ENCODE measurements at places on chromosomes 1 and 21. TPM values are rescaled to one million over a fixed set of nuclear protein-coding genes. Genes with fewer than 3 reads are reported as not detected.

SLAMF7 gene
- total RNA-seq, result 97.4 TPM

AMY1C gene
- total RNA-seq, result not detected

PUM1 gene
- 99.8 TPM for total RNA-seq

OR6N1 gene
- not detected for total RNA-seq

KLHDC8A gene
- not detected for total RNA-seq

IFI44L gene
- total RNA-seq, result 2.3 TPM

IVL gene
- not detected for total RNA-seq

CAMSAP2 gene
- total RNA-seq, result 2.7 TPM

RGSL1 gene
- not detected for total RNA-seq

CDC20 gene
- total RNA-seq, result 118 TPM

IQGAP3 gene
- 4.4 TPM for total RNA-seq

GOLT1A gene
- not detected for total RNA-seq

CAPN8 gene
- total RNA-seq, result not detected

LRIF1 gene
- 15.6 TPM for total RNA-seq

AKIRIN1 gene
- 82.6 TPM for total RNA-seq

TSPAN1 gene
- not detected for total RNA-seq

EFNA4 gene
- 3.4 TPM for total RNA-seq

LMOD1 gene
- total RNA-seq, result not detected

AIM2 gene
- 42.3 TPM for total RNA-seq

SLC30A10 gene
- total RNA-seq, result not detected

ZNF593 gene
- 87.9 TPM for total RNA-seq

ZNF593OS gene
- total RNA-seq, result not detected

- no peak for DNase-seq
These were observed 109.1 kb downstream of the LMO4 start for GRCh38 chr1:87437663-87438295.

DNA sequence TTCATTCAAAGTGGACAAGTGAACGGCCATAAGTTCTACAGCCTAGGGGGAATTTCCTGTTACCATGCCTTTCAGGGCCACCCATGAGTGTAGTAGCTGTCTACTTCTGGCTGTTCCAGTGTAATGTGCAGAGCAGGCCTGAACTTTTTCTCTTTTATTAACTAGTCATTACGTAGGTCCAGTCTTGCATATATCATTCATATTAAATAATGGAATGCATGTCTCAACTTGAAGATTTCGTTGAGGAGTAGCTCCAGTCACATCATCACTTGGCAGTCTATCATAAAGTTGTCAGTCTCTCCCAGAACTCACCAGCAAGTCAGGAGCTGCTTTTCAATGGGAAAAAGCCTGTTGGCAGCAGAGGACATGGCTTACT lies 12.0 kb upstream of the GIPC2 start:
- no peak for DNase-seq

DNA sequence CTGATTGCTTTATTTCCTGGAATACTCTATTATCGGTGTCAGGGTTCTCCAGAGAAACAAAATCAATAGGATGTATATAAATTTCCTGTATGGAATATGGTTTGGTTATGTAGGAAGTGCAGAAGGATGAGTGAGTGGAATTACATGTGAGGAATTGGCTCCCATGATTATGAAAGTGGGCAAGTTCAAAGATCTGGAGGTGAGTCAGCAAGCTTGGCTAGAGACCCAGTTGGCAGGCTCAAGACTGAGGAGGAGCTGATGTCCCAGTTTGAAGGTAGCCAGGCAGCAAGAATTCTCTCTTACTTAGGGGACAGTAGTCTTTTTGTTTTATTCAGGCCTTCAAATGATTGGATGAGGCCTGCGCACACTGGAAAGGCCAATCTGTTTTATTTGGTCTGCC lies 57.5 kb downstream of the MAP3K7CL start:
- DNase-seq, result no peak

DNA sequence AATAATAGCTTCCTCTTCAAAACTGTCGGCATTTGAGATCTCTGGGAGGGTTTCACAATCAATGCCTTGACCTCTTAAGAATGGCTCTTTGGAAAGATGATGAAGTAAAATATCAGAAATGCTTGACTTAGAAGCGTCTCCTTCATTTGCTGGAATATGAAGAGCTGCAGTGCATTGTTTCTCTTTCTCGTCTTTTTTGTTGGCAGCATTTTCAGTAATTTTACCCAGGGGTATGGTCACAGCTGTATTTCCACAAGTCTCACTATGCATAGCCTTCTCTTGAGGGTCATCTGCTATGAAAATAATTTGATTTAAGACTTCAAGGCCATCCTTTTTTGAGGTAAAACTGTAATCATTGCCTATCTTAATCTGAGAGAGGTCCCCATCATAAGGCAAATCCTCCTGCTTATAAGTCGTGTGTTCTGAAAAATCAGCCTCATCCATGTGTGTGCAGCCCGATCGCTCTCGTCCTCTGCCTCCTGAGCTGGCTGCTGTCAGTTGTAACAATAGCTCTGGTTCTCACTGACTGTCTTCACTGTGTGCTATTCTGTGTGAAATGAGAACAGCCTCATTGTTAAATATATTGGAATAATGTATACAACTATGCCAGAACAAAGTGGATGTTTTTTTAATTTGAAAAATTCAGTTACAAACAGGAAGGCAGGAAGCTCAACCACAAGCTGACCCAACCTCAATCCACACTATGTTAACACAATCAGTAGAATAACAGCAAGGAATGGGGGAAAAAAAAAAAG lies 4.5 kb downstream of the AKNAD1 start:
- DNase-seq, result no peak

GRCh38 chr1:193388165-193388564 lies 201.8 kb upstream of the B3GALT2 start:
- no peak for DNase-seq

DNA sequence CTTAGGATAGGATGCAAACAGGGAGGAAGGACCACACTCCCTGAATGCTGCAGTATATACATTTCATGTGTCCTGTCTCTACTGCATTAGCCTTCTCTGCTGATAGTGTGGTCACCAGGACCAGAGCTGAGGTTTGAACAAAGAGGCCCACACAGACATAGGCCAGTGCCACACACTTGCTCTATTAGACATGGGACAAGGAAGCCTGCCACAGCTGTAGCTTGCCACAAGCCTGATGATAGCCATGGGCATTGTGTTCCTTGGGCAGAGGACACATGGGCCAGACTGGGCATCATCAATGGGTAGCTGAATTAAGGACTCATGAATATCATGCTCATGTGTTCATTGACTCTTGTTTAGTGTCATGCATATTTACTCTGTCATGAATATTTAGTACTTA lies 10.4 kb downstream of the CAMSAP2 start:
- no peak for DNase-seq

GRCh38 chr1:1330366-1331067 lies 563 bp upstream of the TAS1R3 start:
- DNase-seq, result no peak

- no peak for DNase-seq
These were observed 5.7 kb upstream of the LAMB3 start for GRCh38 chr1:209657918-209658317.

DNA sequence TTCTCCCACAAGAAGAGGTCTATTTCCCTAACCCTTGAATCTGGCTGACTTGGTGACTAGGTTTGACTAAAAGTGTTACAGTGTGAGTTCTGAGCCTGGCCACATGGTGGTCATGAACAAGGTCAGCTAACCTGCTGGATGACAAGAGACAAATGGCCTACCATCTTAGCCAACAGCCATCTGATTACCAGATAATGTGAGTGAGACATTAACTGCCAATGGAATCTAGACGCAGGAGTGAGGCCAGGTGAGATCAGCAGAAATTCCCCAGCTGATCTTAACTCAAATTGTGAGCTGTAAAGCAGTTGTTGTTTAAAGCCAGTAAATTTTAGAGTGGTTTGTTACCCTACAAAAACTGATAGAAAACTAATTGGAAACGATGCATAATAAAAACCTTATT lies 320.0 kb downstream of the BRINP2 start:
- DNase-seq, result no peak

DNA sequence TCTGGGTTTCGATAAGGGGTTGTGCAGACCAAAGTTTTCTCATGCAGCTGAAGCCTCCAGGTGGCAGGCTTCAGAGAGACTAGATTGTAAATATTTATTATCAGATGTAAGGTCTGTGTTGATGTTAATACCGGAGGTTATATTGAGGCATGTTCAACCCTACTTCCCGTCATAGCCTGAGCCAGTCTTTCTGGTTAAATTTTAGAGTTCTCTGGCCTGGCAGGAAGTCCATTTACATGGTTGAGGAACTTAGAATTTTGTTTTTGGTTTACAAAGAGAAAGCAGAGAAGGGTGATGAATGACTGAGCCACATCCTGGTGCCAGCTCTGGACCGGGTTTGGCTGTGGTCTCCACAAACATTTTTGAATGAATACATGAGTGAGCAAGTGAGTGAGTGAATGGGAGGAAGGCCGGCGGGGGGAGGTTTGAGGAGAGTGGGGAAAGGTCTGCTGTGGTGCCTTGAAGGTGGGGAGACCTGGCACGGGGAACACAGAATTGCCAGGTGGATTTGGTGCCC lies 218.5 kb downstream of the DISC1 start:
- DNase-seq, result no peak

GRCh38 chr1:47865881-47866535 lies 131.2 kb downstream of the TRABD2B start:
- DNase-seq, result no peak

DNA sequence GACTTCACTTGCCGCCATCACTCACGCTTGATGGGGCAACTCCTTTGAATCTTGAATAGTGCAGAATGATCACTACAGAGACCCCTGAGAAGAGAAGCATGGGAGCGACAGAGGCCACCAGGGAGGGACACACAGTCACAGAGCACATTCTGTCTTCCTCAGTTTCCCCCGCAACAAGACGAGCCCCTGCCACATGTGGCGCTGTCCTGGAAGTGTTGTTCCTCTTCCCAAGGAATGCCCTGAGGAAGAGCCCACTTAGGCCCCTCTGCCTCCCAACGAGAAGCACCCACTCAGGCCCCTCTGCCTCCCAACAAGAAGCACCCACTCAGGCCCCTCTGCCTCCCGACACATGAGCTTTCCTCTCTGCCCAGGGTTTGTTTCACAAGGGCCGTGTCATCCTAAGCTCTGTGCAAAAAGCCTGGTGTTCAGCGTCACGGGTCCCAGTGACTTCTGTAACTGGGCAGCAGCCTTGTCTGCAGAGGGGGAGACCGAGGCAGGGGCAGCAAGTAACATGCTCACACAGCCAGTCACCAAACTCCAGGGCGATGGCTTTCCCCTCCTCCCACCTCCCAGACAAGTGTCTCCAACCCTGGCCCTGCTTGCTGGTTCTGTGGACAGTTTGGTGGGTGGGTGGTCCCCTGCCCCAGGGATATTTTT lies 19.8 kb downstream of the SLC37A1 start:
- DNase-seq, result no peak

DNA sequence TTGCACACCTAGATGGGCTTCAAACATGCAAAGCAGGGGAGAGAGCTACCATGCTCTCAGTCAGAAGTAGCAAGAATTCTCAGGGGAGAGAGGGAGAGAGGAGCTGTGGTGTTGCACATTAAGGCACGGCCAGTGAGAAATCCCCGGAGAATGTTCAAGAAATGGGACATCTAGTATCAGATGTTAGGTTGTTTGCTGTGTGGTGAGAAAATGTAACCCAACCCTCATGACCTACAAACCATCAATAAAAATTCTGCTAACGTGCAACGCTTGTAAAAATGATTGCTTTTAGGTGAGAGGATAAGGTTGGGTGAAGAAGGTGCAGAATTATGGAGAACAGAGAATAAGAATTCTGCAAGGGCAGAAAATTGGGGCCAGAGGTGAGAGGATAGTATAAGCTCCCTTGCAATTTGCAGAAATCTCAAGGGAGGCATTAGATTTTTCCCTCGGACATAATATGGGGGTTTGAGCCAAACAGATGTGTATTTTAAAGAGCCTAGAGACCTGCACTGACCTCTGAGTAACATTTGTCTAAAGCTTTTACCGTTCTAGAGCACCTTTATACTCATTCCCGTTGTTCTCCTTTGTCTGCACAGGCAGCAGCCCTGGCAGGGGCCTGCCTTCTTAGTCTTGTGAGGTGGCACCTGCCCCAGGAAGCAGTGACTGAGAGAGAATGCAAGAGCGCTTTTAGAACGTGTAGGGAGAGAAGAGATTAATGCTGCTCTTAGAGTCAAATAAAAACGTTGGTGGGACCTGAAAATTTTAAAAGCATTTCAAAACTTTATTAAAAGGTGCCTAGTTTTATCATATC lies 25.4 kb upstream of the KIAA0040 start:
- DNase-seq, result no peak

- no peak for DNase-seq
These were observed 7.3 kb upstream of the CMPK1 start for GRCh38 chr1:47326271-47326670.

DNA sequence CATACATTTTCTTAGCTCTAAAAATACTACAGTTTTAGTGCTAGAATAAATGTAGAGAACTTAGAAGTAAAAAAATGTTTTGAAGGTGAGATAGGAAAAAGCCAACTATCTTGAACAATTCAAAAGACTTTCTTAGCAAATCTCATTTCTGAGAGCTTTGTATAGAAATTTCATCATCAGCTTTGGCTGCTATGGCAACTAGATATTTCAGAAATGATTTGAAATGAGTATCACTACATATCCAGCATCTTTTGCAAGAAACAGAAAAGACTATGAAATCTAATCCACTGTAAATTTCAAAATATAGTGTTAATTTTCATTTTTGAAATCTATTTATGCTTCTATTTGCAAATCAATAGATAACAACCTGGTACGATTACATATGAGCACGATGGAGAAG lies 57.7 kb downstream of the RGS7 start:
- DNase-seq, result no peak

DNA sequence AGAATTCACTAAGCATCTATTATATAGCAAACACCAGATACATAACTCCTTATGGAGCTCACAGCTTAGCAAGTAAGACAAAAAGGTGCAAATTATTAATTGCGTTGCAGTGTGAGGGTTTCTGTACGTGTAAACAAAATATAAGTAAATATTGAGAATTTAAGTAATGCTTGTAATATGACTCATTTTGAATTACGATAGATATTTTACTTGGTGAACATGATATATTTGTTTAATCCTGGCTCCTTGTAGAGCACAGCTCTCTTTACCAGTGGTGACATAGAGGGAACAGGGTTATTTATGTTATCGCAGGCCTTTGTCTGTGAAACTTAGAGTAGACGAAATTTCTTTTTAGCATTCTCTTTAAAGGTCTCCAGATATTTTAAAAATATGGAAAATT lies 36.4 kb downstream of the LYPLAL1 start:
- DNase-seq, result no peak

GRCh38 chr1:93108335-93108734 lies 29.3 kb downstream of the MTF2 start:
- no peak for DNase-seq

GRCh38 chr1:101293461-101294051 lies 56.7 kb downstream of the S1PR1 start:
- DNase-seq, result peak; percentile 18

GRCh38 chr1:242056988-242057744 lies 58.3 kb upstream of the MAP1LC3C start:
- DNase-seq, result no peak

DNA sequence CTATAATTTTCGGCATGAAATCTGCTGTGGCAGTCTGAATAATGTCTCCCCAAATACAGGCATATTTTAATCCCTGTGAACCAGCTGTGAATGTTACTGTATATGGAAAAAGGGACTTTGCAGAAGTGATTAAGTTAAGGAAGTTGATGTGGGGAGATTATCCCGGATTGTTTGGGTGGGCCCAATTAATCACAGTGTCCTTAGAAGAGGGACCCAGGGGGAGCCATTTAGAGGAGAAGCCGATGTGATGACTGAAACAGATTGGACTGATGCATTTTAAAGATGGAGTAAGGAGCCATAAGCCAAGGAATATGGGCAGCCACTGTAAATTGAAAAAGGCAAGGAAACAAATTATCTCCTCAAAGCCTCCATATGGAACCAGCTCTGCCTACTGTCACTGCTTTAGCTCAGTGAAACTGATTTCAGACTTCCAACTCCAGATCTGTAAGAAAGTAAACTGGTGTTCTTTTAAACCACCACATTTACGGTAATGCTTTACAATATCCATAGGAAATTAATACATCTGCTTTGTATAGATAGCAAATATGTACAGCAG lies 61.1 kb upstream of the GPR88 start:
- DNase-seq, result no peak

All from CD8-positive, alpha-beta memory T cell (primary cell).